H1 (cell line): ENCODE measurements at places on chromosomes 12 and 14. TPM values are rescaled to one million over a fixed set of nuclear protein-coding genes. Genes with fewer than 3 reads are reported as not detected.

DNA sequence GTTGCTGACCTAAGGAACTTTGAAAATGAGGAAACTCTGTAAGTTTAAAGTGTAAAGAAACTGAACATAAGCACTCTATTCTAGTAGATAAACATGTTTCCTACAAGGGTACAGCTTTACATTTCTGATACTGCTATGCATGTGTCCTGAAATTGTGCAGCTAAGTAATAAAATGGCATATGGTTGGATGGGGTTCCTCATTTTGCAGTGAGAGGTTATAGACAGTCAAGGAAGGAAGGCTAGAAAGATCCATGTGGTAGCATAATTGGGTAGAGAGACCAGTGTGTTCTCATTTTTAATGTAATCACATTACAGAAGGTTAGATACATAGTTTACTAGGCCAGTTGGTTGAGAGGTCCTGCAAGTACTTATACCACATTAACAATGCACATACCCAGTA is 477.0 kb downstream of the TMEM121 start:
- H3K4me3 ChIP-seq: no peak overlapping the region
- no peaks in the 10 kb centered on the region for H3K27me3 ChIP-seq
- no peak overlapping the region for H3K27ac ChIP-seq
- H3K4me1 ChIP-seq: no peaks in the 10 kb centered on the region

The ARHGDIB gene
- 0.48 and 0.82 TPM in 2 replicates for total RNA-seq

DNA sequence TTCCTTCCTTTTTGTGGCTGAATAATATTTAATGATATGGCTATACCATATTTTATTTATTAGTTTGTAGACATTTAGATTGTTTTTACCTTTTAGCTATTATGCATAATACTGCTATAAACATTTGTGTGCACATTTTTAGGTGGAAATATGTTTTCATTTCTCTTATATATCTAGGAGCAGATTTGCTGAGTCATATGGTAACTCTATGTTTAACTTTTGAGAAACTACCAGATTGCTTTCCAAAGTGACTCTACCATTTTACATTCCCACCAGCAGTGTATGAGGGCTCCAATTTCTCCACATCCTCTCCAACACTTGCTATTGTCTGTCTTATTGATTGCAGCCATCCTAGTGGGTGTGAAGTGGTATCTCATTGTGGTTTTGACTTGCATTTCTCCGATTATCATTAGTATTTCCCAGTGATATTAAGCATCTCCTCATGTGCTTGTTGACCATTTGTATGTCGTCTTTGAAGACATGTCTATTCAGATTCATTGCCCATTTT is 160.2 kb downstream of the KICS2 start:
- H3K4me1 ChIP-seq: no peaks in the 10 kb centered on the region
- no peak overlapping the region for H3K27ac ChIP-seq
- H3K36me3 ChIP-seq: no peaks in the 10 kb centered on the region
- no peaks in the 10 kb centered on the region for H3K27me3 ChIP-seq
- no peak for DNase-seq
- no peak overlapping the region for H3K4me3 ChIP-seq

The TC2N gene
- total RNA-seq: 34.2 and 36.2 TPM in 2 replicates

DNA sequence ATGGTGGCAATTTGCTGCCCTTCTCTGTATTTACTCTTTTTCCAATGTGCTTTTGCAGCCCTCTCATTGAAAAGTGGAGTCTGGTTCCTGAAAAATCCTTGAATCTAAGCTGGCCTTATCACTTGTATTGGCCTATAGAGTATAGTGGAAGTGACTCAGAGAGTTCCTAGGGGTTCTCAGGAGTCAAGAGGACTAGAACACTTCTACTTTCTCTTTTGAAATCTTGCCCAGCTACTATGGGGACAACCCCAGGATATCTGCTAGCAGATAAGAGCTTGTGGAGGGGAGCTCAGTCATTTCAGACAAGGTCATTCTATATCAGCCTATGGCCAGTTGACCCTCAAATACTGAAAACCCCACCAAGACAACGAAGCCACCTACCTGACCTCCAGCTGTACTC is 26.7 kb upstream of the WSCD2 start:
- H3K4me3 ChIP-seq: no peak overlapping the region
- peaks cover 11% of the 10 kb centered on the region for H3K4me1 ChIP-seq
- no peaks in the 10 kb centered on the region for H3K27me3 ChIP-seq
- H3K36me3 ChIP-seq: no peaks in the 10 kb centered on the region
- no peak overlapping the region for H3K27ac ChIP-seq
